ENCODE measurements at places on chromosomes 12 and 14. TPM values are rescaled to one million over a fixed set of nuclear protein-coding genes. Genes with fewer than 3 reads are reported as not detected.

Gene KRT83
- total RNA-seq, result not detected

Gene SLC10A1
- total RNA-seq, result not detected

Gene FLVCR2
- total RNA-seq, result 8.1 TPM

DNA sequence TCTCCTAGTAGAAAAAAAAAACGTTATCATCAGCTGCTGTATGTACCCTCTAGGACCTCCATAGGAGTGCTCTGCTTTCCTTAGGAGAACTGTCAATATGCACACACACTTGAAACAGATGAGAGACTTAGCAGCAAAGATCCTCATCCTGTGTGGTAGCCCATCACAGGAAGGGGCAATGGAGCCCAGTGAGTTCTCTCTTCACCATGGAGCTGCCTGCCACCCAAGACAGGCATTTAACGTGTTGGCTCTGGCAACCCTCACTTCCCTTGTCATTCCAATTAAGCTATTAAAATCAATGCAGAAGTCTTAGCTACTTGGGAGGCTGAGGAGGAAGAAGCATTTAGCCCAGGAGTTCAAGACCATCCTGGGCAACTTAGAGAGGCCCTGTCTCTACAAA lies 64.8 kb upstream of the PLEKHA5 start:
- H3K4me1 ChIP-seq, result peaks cover 29% of the 10 kb centered on the region
- H3K27ac ChIP-seq, result no peak overlapping the region
- DNase-seq, result no peak

- H3K27me3 ChIP-seq, result no peaks in the 10 kb centered on the region
- H3K4me1 ChIP-seq, result peaks cover 9% of the 10 kb centered on the region
- peaks cover 4% of the 10 kb centered on the region for H3K36me3 ChIP-seq
- DNase-seq, result peak; percentile 85
- H3K27ac ChIP-seq, result no peak overlapping the region
These were observed 70.1 kb downstream of the PHETA1 start for GRCh38 chr12:111298582-111299436.

GRCh38 chr14:32509632-32510187 lies 180.6 kb downstream of the AKAP6 start:
- H3K27me3 ChIP-seq, result no peaks in the 10 kb centered on the region
- H3K4me3 ChIP-seq, result no peak overlapping the region
- H3K27ac ChIP-seq, result no peak overlapping the region
- H3K36me3 ChIP-seq, result no peaks in the 10 kb centered on the region

DNA sequence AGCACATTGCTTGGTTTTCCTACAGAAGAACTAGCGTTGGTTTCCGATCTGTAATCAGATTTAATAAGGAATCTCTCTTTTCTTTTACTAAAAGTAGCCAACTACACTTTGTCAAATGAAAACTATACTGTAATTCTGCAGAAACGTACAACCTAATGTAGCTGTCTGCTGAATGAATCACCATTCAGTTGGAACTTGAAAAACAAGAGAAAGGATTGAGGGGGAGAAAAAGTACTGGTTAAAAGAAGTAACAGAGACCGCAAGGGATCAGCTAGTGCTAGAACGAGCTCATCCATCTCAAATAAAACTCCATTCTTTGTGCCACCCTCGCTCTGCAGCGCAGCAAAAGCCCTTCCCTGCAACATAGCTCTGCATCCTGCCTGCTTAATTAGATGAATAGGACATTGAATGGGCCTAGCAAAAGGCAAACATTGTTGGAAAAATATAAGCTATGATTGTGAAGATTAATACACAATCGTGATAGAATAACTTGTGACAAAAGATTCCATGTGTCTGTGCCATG lies 2.6 kb downstream of the GARIN2 start:
- no peaks in the 10 kb centered on the region for H3K36me3 ChIP-seq
- H3K4me1 ChIP-seq, result peaks cover 7% of the 10 kb centered on the region
- H3K4me3 ChIP-seq, result no peak overlapping the region
- DNase-seq, result no peak
- H3K27me3 ChIP-seq, result no peaks in the 10 kb centered on the region

DNA sequence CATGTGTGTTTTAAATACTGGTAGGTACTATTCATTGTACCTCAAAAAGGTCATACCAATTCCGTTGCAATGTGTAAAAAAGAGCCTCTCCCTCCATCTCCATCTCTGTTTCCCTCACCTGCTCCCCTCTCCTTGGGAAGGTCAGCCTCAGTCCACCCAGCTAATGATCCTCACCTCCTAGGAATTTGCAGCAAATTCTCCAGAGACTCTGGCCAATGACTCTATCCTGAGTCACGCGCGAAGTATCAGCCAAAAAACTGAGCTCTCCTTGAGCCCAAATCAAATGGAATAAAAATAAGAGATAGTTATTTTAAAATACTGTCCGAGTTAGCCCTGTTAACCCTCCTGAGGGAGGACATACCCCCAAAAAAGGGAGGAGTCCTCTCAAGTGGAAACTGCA lies 148.4 kb downstream of the DPF3 start:
- H3K4me1 ChIP-seq, result peaks cover 13% of the 10 kb centered on the region
- peaks cover 16% of the 10 kb centered on the region for H3K36me3 ChIP-seq
- no peak overlapping the region for H3K4me3 ChIP-seq
- no peaks in the 10 kb centered on the region for H3K27me3 ChIP-seq

DNA sequence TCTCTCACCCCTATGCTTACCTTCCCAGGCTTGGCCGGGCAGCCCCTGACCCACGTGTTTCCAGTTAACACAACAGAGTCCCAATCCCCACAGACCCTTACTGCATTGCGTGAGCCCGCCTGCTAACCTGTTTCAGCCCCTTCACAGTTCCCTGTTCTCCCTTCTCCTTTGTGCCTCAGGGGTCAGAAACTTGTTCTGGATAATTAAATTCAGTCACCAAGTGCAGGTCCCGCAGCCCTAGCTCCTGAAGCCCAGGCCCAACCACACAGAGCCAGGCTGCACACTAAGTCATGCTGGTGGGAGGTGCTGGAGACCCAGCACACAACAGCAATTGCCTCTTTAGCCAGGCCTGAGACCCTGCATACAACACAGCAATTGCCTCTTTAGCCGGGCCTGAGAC lies 9.6 kb downstream of the ISM2 start:
- H3K36me3 ChIP-seq, result no peaks in the 10 kb centered on the region
- H3K4me1 ChIP-seq, result no peaks in the 10 kb centered on the region
- no peak for DNase-seq
- H3K27me3 ChIP-seq, result no peaks in the 10 kb centered on the region
- no peak overlapping the region for H3K4me3 ChIP-seq
- H3K27ac ChIP-seq, result no peak overlapping the region

Gene WNT1
- not detected for total RNA-seq

- H3K4me3 ChIP-seq, result no peak overlapping the region
- no peaks in the 10 kb centered on the region for H3K36me3 ChIP-seq
- H3K27me3 ChIP-seq, result no peaks in the 10 kb centered on the region
- no peak overlapping the region for H3K27ac ChIP-seq
These were observed 90.1 kb upstream of the DAAM1 start for GRCh38 chr14:59098377-59098776.

Gene MIPOL1
- 12.3 TPM for total RNA-seq

DNA sequence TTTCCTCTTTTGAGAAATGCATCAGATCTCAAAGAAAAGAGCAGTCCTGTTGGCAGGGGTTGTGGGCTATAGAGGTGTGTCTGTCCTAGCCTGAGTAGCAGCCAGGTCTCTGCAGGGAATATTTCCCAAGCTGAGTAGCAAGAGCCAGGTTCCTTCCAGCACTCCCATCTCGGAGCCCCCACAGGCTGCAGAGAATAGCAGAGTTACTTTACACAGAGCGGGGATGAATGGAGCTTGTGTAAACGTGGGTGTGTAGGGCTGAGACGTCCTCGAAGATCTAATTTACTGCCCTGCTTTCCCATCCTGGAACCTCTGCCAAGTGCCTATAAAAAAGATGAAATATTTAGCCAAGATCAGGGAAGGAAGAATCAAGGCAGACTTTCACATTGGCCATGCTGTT lies 156.6 kb downstream of the TSPAN9 start:
- peaks cover 61% of the 10 kb centered on the region for H3K4me1 ChIP-seq
- H3K27me3 ChIP-seq, result no peaks in the 10 kb centered on the region
- H3K27ac ChIP-seq, result peak overlapping the region; percentile 25
- no peak overlapping the region for H3K4me3 ChIP-seq
- peaks cover 4% of the 10 kb centered on the region for H3K36me3 ChIP-seq
